Caki2 (cell line): ENCODE measurements at places on chromosomes 7 and 10. TPM values are rescaled to one million over a fixed set of nuclear protein-coding genes. Genes with fewer than 3 reads are reported as not detected.

Gene CPA2
- total RNA-seq, result not detected in 2 replicates

Gene DGKB
- not detected in 2 replicates for total RNA-seq

Gene PCBD1
- total RNA-seq, result 219 and 223 TPM in 2 replicates

Gene MINDY4
- 3.6 and 4.0 TPM in 2 replicates for total RNA-seq

Gene RAMP3
- not detected in 2 replicates for total RNA-seq

Gene MMRN2
- total RNA-seq, result 4.8 and 14.5 TPM in 2 replicates

Gene CLRN3
- total RNA-seq, result not detected in 2 replicates

Gene CADPS2
- 6.5 and 8.6 TPM in 2 replicates for total RNA-seq

Gene FAM20C
- 26.8 and 28.8 TPM in 2 replicates for total RNA-seq

Gene BTRC
- 4.8 and 11.3 TPM in 2 replicates for total RNA-seq

Gene LYZL1
- not detected in 2 replicates for total RNA-seq

Gene AKR1C3
- total RNA-seq, result 3,253 and 3,825 TPM in 2 replicates

Gene CYP3A5
- 0.49 and 6.0 TPM in 2 replicates for total RNA-seq

Gene UCN3
- not detected in 2 replicates for total RNA-seq

Gene HOXA13
- total RNA-seq, result 0.70 and 1.2 TPM in 2 replicates

Gene CALML5
- not detected in 2 replicates for total RNA-seq

Gene ATOH7
- total RNA-seq, result not detected in 2 replicates

Gene ACTL6B
- not detected in 2 replicates for total RNA-seq

Gene GNG11
- total RNA-seq, result 43.8 and 53.3 TPM in 2 replicates

Gene SCART1
- 0.27 TPM in 1 of 2 replicates, not detected in the other for total RNA-seq

Gene PTPRZ1
- total RNA-seq, result not detected in 2 replicates

Gene AGAP4
- total RNA-seq, result 2.7 and 4.1 TPM in 2 replicates

Gene PARP12
- 7.5 and 14.1 TPM in 2 replicates for total RNA-seq

Gene AZGP1
- 1.1 TPM in 1 of 2 replicates, not detected in the other for total RNA-seq

Gene MET
- 254 and 324 TPM in 2 replicates for total RNA-seq

Gene TSPAN33
- 54.4 and 68.1 TPM in 2 replicates for total RNA-seq
